ENCODE measurements at places on chromosomes 5 and 9.

DNA sequence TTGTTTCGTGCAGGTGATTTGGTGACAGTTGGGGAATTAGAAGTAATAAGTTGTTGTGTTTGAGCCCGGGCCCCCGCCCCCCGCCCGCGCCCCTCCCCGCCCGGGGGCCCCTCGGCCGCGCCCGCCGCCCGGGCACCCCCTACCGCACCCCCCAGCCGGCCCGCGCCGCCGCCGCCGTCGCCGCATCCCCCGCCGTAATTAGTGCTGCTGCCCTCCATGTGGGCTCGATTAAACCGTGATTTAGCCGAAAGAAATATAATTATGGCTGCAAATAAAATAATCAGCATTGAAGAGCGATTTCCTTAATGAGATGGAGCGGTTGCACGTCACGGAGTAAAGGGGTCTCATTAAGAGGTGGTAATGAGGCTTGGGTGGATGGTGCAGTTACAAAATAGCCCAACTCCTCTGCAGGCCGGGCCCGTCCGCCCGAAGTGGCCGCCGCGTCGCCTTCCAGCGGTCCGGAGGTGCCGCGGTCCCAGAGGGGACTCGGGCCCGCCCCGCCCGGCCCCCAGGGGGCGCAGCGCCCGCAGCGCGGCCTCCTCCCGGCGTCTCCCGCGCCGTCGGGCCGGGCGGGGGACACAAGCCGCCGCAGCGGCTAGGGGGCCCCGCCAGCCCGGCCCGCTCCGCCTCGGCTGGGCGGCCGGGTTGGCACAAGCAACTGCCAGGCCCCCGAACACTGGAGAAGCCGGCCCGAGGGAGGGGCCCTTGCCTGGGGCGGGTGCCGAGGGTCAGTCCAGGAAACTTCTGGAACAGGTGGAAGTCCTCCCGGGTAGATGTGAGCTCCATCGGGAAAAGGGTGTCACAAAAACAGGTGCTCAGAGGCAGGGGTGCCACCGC, 6.9 kb upstream of the OTP start:
- peak overlapping the region; percentile 43 for H3K4me3 ChIP-seq
- H3K27me3 ChIP-seq, result no peaks in the 10 kb centered on the region
- H3K36me3 ChIP-seq, result no peaks in the 10 kb centered on the region
- H3K4me1 ChIP-seq, result peaks cover 10% of the 10 kb centered on the region
- H3K27ac ChIP-seq, result no peak overlapping the region

GRCh38 chr5:89992201-89992600, 417.4 kb downstream of the CETN3 start:
- no peak for DNase-seq
- H3K36me3 ChIP-seq, result no peaks in the 10 kb centered on the region
- H3K4me3 ChIP-seq, result no peak overlapping the region
- no peaks in the 10 kb centered on the region for H3K27me3 ChIP-seq
- H3K27ac ChIP-seq, result no peak overlapping the region

DNA sequence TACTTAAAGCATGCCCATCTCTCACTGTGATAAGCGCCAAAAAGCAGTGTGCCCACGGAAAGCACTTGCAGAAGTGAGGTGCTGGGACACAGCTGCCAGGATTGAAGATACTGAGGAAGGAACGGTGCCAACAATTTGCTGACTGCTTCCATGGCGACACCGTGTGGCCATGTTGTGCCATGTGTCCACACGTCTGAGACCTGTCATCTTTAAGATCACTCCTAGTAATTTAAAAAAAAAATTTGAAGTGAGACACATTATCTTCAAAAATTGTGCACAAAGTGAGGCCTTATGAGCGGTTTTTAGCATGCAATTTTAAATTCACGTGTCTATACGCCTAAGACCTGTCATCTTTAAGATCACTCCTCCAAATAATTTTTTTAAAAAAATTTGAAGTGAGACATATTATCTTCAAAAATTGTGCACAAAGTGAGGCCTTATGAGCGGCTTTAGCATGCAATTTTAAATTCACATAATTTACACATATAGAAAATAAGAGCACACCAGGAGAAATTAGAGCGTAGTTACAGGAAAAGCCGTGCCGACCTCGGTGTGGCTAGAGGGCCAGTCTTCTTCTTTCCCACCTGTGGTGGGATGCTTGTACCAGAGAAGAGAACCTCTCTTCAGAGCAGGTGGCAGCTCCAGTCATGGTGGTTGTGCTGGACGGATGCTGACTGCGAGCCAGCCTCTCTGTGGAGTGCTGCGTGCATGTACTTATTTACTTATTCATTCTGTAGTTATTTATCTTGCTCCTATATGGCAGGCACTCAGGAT, 21.4 kb upstream of the FLT4 start:
- H3K4me1 ChIP-seq, result 0 out of 2 replicates have a peak, but pooled peaks cover 5% of the 10 kb centered on the region
- no peaks in the 10 kb centered on the region for H3K27me3 ChIP-seq
- no peak overlapping the region for H3K4me3 ChIP-seq
- H3K36me3 ChIP-seq, result no peaks in the 10 kb centered on the region

DNA sequence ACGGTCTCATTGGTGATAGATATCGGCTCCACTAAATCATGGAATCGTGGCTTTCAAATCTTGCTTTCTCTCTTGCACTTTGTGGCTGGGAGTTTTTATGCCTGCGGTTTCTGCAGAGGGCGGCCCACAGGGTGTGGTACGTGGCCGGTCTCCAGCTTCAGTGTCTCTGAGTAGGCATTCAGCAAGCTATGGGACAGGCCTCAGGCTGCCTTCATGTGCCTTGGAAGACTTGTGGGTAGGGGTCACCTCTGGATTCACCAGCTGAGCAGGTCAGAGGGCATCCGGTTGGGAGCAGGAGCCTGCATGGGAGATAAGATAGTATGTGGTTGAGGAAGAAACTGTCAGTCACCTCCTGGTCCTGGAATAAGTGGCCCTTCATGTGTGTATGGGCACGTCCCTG, 47.7 kb downstream of the AMBP start:
- no peak for DNase-seq
- H3K4me1 ChIP-seq, result no peaks in the 10 kb centered on the region
- H3K4me3 ChIP-seq, result no peak overlapping the region
- no peaks in the 10 kb centered on the region for H3K27me3 ChIP-seq

- no peak overlapping the region for H3K4me3 ChIP-seq
- H3K4me1 ChIP-seq, result no peaks in the 10 kb centered on the region
- no peak overlapping the region for H3K27ac ChIP-seq
- H3K27me3 ChIP-seq, result no peaks in the 10 kb centered on the region
- H3K36me3 ChIP-seq, result no peaks in the 10 kb centered on the region
- no peak for DNase-seq
Observed at GRCh38 chr9:9592104-9592503, 1020.7 kb downstream of the PTPRD start.

DNA sequence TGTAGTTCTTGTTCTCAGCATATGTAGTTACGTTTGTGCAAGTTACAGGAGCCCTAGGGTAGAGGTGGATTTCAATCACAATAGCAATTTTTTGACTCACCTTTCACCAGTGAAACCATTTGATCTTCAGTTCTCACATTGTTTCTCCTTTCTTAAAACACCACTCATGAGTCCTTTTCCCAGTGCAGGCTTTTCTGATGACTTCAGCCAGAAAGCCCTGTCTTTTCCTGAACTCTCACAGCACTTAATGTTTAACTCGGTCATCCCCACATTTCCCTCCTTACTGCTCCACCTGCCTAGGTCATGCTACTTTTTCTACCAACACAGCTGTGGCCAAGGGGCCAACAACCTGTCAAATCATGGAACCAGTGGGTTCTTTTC, 37.9 kb downstream of the ARHGEF28 start:
- no peak for DNase-seq
- no peaks in the 10 kb centered on the region for H3K4me1 ChIP-seq
- H3K36me3 ChIP-seq, result no peaks in the 10 kb centered on the region
- H3K27ac ChIP-seq, result no peak overlapping the region

- DNase-seq, result no peak
- H3K27me3 ChIP-seq, result no peaks in the 10 kb centered on the region
- H3K4me3 ChIP-seq, result no peak overlapping the region
- H3K27ac ChIP-seq, result no peak overlapping the region
Observed at GRCh38 chr5:172245703-172246125, 37.9 kb downstream of the UBTD2 start.

- no peaks in the 10 kb centered on the region for H3K36me3 ChIP-seq
- H3K4me1 ChIP-seq, result no peaks in the 10 kb centered on the region
- H3K27ac ChIP-seq, result no peak overlapping the region
- H3K4me3 ChIP-seq, result no peak overlapping the region
- DNase-seq, result no peak
- H3K27me3 ChIP-seq, result no peaks in the 10 kb centered on the region
Observed at GRCh38 chr9:136312436-136312835, 8.5 kb upstream of the CCDC187 start.

- H3K36me3 ChIP-seq, result no peaks in the 10 kb centered on the region
- H3K4me1 ChIP-seq, result 0 out of 2 replicates have a peak, but pooled peaks cover 3% of the 10 kb centered on the region
- no peaks in the 10 kb centered on the region for H3K27me3 ChIP-seq
- peak; percentile 50 for DNase-seq
- H3K27ac ChIP-seq, result no peak overlapping the region
- H3K4me3 ChIP-seq, result no peak overlapping the region
Observed at GRCh38 chr5:122195802-122196394, 66.6 kb downstream of the ZNF474 start.

GRCh38 chr5:30103052-30103451, 1090.4 kb upstream of the CDH6 start:
- H3K27me3 ChIP-seq, result no peaks in the 10 kb centered on the region
- H3K4me3 ChIP-seq, result no peak overlapping the region
- DNase-seq, result no peak
- H3K27ac ChIP-seq, result no peak overlapping the region
- H3K4me1 ChIP-seq, result no peaks in the 10 kb centered on the region

DNA sequence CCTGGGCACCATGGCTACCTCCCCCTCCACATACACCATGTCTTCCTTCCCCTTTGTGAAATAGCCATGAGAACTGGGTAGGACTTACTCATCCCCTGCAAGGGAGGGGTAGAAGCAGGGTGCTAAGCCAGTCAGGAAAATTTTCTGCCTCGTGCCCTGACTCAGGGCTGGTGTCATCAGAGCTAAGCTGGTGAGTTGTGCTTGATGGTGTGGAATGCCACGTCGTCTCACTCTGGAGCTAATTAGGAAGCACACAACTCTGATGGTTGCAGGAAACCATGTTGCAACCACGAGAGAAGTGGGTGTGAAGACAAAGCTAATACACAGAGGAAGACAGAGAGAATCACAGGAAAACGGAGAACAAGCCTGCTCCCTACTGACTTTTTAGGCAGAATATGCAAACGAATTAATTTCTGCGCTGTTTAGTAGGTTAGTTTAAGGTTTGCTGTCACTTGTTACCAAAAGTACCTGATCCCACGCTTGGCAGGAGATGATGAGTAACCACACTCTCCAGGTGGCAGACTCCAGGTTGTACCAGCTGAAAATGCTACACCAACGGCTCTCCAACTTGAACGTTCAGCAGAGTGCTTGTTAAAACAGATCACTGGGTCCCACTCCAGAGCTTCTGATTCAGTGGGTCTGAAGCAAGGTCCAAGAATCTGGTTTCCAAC, 54.5 kb downstream of the STK10 start:
- no peak overlapping the region for H3K4me3 ChIP-seq
- no peaks in the 10 kb centered on the region for H3K27me3 ChIP-seq
- no peak for DNase-seq
- H3K27ac ChIP-seq, result no peak overlapping the region

- H3K4me3 ChIP-seq, result no peak overlapping the region
- H3K27ac ChIP-seq, result no peak overlapping the region
- H3K36me3 ChIP-seq, result no peaks in the 10 kb centered on the region
- DNase-seq, result peak; percentile 7
Observed at GRCh38 chr9:95874303-95874988, 1.0 kb upstream of the ERCC6L2 start.
